ENCODE measurements at places on chromosomes 1 and 21. TPM values are rescaled to one million over a fixed set of nuclear protein-coding genes. Genes with fewer than 3 reads are reported as not detected.

The CD58 gene
- 51.9 TPM for total RNA-seq

The UMODL1 gene
- not detected for total RNA-seq

The ELOA gene
- total RNA-seq = 36.7 TPM

The WNT3A gene
- not detected for total RNA-seq

The DMBX1 gene
- total RNA-seq = not detected

DNA sequence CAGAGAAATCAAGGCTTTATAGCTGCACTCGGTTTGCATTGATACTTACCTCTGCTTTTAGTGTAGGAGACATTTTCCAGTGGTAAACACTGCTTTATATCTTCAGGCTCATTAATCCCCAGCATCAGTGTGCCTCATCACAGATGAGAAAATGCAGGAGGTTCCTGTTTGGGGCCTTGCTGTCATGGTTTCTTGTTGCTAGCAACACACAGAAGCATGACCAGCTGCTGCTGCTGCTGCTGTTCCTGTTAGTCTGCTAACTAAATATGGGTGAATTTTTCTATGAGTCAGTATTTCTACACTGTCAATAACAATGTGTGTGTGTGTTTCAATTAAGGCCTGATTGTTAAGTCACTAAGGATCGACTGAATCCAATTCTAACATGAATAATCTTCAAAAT, 85.8 kb upstream of the RGS1 start:
- DNase-seq = peak; percentile 22

DNA sequence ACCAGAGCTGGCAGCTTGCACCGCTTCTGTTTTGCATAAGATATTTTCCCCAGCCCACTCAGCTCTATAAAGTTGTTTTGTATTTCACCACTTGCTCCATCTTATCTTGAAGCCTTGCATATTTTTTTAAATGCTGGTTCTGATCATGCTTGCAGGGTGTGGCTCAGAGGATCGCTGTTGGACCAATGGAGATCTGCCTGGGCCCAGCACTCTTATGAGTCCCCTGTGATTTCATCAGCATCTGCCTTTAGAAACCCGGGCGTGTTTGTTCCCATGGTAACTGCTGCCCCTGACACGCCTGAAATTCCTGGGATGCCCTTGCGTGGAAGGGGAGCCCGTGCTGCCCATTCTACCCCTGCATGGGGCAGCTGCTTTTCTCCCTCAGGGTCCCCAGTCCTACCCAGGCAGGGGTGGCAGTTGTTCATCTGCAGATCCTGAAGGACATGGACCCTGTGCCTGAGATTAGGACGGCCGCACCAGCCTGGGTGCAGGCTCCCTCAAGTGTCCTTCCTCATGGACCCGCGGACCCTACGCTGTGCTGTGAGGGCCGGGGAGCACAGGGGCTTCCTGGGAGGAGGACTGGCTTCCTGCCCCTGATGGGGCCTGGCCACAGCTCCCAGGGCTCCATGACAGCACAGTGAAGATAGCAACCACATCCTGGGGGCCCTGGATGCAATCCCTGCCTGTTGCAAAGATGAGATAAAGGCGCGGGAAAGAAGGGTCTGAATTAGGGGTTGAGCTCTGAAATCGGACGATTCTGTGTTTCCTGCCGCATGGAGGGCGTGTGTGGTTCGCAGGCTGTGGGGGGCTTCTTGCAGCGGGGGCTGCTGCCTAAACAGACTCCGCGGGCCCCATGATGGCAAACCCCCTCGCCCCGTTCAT, 226.5 kb downstream of the SDCCAG8 start:
- DNase-seq = no peak
